ENCODE measurements at places on chromosomes 1 and 21. TPM values are rescaled to one million over a fixed set of nuclear protein-coding genes. Genes with fewer than 3 reads are reported as not detected.

The GBP4 gene
- 2.6 TPM for total RNA-seq

The LEFTY1 gene
- 0.14 TPM for total RNA-seq

The SSR2 gene
- total RNA-seq = 610 TPM

The SLC45A1 gene
- total RNA-seq = 2.0 TPM

The A3GALT2 gene
- total RNA-seq = not detected

The KRTAP20-3 gene
- not detected for total RNA-seq

The SLC26A9 gene
- not detected for total RNA-seq

The OPRD1 gene
- total RNA-seq = not detected

The NBPF10 gene
- total RNA-seq = 2.5 TPM

The CFAP107 gene
- not detected for total RNA-seq

The SYTL1 gene
- 0.18 TPM for total RNA-seq

The RGS16 gene
- 2.4 TPM for total RNA-seq

The FMO3 gene
- 0.57 TPM for total RNA-seq

The SCCPDH gene
- 47.5 TPM for total RNA-seq

The FLG gene
- total RNA-seq = under 0.01 TPM

The IPO13 gene
- total RNA-seq = 13.4 TPM

The LIX1L gene
- 15.6 TPM for total RNA-seq

The GUCA2A gene
- total RNA-seq = not detected

The DIO1 gene
- total RNA-seq = not detected

The CAPN2 gene
- total RNA-seq = 379 TPM

The WNT3A gene
- total RNA-seq = not detected

The KCNQ4 gene
- total RNA-seq = under 0.01 TPM

The OR2G6 gene
- total RNA-seq = not detected

The CD1C gene
- total RNA-seq = not detected

The ZNF695 gene
- total RNA-seq = 0.71 TPM

The SPTA1 gene
- 0.18 TPM for total RNA-seq

The PRDM2 gene
- total RNA-seq = 7.0 TPM

The GJA4 gene
- 0.18 TPM for total RNA-seq

The OR2T11 gene
- total RNA-seq = not detected

The STYXL2 gene
- not detected for total RNA-seq

The NBL1 gene
- 224 TPM for total RNA-seq

The TMEM82 gene
- total RNA-seq = not detected

The HIVEP3 gene
- total RNA-seq = 0.71 TPM

The FCRL5 gene
- not detected for total RNA-seq

The C1orf185 gene
- total RNA-seq = not detected

The HAO2 gene
- total RNA-seq = not detected

The C1orf198 gene
- 44.1 TPM for total RNA-seq

The CTXND2 gene
- not detected for total RNA-seq

The FAM72B gene
- 0.92 TPM for total RNA-seq

The CCDC190 gene
- 0.14 TPM for total RNA-seq

The SLAMF9 gene
- 0.46 TPM for total RNA-seq

The SLC1A7 gene
- 1.00 TPM for total RNA-seq

The SMYD2 gene
- total RNA-seq = 32.7 TPM
